ENCODE measurements at places on chromosomes 3 and 15.

GRCh38 chr15:70723122-70723422 lies 40.3 kb downstream of the UACA start:
- no peak for DNase-seq

DNA sequence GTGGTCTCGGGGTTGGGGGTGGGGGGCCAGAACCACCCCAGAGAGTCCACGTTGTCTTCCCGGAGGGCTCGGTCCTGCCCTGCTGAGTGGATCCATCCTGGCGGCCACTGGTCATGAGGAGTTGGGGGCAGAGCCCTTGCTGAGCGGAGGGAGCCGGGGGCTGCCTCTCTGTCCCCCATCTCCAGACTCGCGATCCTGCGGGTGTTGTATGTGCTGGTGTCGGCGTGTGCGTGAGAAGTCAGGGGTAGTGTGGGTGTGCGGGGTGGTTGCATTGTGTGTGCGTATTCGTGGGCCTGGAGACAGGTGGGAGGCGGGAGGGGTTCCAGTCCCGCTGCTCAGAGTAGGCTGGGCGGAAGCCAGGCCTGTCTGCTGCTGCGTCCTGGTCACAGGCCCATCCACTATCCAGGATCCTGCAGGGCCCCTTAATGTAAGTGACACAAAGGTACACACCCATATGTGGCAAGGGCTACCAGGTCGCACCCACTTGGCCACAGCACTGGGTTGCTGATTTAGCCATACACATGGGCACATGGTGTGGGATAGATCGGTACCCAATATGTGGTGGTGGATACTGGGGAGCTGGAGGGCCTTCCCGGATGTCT lies 30.7 kb downstream of the NBEAL2 start:
- DNase-seq, result no peak

GRCh38 chr3:127174715-127175140 lies 18.2 kb upstream of the PRR23E start:
- no peak for DNase-seq

DNA sequence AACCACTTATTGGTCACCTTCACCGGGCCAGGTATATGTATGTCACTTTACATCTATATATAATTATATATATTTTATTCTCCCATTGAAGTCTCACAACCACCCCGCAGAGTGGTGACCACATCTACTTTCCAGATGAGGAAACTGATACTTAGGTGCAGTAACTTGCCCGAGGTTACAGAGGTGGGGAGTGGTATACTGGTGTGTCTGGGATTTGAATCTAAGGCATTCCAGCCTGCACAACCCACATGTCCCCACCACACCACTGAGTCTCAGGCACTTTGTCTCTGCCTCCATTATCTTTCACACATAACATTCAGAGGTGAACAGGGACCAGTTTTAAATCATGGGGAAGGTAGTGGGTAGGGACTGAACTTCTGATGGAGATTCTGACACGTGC lies 261.4 kb downstream of the CTNNB1 start:
- DNase-seq, result no peak

DNA sequence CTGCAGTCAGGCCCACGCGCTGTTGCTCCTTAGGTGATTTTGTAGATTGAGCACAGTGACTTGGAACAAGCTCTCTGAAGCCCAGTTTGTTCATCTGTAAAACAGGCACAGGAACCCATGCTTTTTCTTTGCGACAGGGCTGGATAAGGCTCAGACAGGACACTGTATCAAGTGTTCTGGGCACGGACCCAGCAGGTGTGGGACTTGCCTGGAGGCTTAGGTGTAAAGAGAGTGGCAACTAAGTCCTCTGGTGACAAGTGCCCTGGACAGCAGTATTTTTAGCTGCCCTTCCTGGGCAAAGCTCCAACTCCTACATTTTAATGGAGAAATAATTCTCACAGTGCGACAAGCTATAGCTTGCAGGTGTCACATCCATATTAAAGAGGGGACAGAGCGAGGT lies 32.2 kb downstream of the CD276 start:
- DNase-seq, result no peak

DNA sequence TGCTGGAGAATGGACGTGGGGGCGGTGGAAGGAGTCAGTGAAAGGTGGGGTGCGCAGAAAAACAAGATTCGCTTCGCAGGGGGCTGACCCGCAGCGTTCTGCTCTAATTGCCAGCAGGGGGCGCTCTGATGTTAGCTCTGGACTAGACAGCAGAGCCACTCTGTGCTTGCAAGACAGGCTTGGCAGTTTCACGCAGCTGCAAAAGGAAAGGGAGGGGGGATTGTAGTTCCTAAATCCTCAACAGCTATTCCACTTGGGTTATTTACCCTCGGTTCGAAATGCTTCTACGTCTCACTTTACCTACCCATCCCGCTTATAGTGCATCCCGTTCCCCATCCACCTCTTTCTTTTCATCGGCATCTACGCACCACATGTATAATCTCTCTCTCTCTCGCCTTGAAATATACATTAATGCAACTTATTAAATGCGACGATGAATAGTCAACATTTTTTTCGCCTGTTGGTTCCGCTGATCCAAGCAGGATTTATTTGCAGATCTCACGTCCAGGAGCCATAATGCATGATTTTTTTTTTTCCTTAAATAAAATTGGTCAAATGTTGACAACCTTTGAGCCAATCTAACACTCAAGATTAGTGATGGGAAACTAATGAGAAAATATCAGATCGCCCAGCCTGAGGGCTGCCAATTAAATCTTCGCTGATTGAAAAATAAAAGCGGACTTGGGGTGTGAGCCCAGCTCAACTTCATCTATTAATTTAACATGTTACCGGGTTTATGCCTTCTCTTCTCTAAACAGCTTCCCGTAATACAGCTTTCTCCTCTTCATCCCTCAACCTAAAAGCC lies 216.4 kb downstream of the MEIS2 start:
- peak; percentile 70 for DNase-seq
